Stimulated activated CD4-positive, alpha-beta T cell treated with anti-CD3 and anti-CD28 coated beads, TNF-alpha, amount 100 ng/mL, for 24 hours (primary cell): ENCODE measurements at places on chromosomes 7 and 10.

- no peak for DNase-seq
Measured at GRCh38 chr10:131074682-131075081, 236.8 kb downstream of the TCERG1L start.

GRCh38 chr7:20435305-20435704 is 104.6 kb downstream of the ITGB8 start:
- no peak for DNase-seq

DNA sequence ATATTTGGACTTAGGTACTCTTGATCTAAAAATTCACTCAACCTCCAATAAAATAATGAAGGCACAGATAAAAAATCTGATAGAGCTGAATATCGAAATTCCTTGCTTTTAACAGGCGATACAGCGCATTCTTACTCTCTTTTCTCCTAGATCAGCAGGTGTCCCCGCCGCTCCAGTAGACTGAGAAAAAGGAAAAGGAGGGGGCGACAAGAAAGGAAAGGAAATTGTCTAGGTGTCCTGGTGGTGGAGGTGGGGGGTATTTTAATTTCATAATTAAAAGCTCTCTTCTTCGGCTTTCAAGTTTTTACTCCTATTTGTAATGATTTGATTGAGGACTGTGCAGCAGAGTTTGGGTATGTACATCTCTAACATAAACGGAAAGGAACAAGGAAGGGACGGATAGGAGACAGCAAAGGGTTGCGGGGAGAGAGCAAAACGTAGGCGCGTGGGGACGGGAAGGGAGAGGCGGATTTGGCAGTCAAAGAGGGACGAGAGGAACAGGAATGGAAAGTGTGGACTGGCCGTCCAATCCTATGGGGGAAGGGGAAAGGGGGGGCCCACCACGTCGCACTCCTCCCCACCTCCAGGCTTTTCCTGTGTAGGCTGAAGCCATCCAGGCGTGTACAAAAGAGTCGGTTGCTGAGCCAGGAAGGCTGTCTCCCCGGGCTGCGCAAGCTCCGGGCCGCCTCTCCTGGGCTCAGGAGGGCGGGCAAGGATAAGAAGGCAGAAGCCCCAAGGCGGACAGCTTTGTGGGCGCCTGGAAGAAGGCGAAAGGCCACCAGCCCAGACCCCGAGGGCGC is 875 bp upstream of the HECTD2 start:
- DNase-seq: peak; percentile 25

DNA sequence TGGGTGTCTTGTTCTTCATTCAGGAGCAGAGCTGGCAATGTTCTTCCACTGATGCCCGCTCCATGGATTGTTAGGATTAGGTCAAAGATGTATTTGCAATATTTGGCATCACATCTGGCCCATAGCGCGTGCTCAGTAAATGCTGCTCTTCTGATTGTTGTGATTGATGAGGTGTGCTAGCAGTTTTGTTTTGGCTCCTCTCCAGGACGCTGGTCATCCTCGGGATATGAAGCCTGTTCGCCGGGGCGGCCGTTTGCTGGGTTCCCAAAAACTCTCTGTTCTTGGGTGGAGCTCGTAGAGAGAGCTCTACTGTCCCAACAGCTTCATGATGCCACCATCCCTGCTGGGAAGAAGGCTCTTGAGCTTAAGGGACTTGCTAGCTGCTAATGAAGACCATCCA is 96.9 kb downstream of the XRCC2 start:
- no peak for DNase-seq

- DNase-seq: no peak
Measured at GRCh38 chr10:50832171-50832751, 53.2 kb downstream of the A1CF start.

DNA sequence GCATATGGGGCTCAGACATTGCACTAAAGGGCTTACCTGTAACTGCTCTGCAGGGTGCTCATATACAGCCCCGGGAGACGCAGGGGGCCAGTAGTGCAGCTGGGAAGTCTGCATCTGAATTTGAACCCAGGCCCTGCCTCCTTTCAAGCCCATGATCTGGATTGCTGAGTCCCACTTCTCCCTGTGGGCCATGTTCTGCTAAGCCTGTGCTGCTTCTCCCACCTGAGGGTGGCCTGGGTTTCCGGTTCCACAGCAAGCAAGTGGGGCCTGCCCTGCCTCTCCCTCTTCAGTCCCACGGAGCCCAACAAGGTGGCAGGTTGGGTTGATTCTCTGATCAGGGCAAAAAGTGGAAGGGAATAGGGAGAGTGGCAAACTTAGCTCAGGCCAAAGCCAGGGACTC is 56.6 kb upstream of the GDF10 start:
- no peak for DNase-seq

GRCh38 chr10:73253225-73253555 is 746 bp upstream of the MRPS16 start:
- no peak for DNase-seq

DNA sequence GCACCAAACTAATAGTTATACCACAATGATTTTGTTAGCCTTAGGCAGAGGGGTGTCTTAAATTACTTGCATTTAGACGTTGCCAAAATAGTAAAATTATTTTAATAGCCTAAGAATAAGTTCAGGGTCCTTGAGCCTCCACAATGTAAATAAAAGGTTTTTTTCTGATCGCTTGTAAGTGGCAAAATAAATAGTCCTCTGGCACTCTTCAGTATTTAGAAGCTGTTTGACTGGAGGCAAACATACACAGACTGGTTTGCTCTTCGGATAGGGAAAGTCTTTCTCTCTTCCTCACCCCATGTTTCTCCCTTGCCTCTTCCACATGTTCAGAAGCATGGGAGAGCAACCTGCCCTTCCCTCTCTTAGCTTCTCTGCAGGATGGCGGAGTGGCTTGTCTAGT is 49.5 kb upstream of the FAM180A start:
- no peak for DNase-seq

DNA sequence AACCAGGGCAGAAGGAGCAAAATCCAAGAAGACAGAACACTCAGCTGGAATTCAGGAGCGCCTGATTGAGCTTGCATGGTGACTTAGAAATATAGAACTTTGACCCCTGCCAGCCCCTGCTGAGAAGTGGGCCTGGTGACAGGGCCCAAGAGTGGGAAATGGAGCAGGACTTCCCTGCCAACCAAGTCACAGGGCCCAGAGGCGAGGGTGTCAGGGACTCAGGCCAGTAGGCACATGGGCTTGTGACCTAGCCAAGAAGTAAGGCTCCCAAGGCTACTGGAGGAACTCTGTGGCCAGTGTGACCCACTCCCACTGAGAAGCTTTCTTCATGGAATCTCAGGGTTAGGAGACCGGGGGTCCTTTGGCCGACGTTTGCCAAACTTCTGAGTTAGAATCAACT is 31.9 kb downstream of the LRRC20 start:
- DNase-seq: no peak

DNA sequence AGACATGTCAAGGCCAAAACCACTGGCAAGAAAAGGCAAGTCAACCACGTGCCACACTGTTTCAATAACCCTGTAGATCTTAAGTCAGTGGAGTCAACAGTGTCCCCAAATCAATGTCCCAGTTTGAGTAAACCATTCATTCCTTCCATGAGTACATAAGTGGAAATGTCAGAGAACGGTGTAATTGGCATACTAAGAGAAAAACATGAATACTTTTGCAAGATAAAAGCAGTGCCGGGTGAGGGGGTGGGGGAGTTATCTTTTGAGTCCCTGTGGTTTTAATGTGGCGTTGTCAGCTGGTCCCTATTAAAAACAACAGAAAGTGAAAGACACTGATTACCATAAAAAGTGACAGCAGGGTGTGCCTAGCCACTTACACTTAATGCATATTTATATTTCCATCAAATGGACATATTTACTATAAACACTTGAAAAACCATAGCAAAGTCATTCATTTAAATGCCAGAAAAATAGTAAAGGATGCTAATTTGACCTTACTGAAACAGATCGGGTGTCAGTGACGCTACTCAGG is 37.8 kb downstream of the RSU1 start:
- peak; percentile 43 for DNase-seq

DNA sequence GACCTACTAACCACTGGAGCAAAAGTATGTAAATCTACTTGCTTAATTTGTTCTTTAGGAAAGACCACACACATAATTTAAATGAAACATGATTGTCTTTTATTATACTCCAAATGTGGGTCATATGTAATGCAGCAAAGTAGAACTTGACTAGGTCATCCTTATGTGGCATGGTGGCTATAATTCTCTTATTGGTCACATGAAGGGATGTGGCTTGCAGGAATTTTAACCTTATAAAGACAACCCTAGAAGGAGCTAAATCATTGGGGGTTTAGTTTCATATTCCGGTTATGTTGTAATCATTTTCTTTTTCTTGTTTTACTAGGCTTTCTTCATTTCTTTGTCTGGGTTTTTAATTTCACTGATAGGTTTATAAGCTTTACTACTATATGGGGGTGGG is 93.9 kb downstream of the SEPTIN7 start:
- DNase-seq: no peak

DNA sequence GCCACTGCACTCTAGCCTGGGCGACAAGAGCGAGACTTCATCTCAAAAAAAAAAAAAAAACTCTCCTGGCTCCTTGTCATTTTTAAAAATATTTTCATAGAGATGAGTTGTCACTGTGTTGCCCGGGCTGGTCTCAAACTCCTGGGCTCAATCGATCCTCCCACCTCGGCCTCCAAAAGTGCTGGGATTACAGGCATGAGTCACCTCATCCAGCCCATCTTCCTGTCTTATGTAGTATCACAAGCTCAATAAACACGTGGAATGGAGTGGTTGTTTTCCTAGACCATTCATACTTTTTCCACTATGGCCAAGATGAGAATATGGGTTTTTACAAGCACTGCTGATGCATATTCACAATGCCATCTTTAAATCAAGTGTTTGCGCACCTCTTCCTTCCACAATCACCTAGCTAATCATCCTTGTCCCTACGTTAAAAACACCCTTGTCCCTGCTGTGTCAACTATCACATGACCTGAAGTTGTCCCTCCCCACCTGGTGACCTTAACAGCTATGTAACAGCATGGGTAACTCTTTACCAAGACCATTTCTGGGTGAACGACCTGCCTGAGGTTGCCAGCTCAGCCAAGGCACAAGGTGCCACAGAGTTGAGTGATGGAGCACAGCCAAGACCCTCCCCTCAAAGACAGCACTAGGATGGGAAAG is 21.3 kb downstream of the DLG5 start:
- no peak for DNase-seq

GRCh38 chr10:29772403-29772802 is 137.6 kb upstream of the SVIL start:
- DNase-seq: no peak

DNA sequence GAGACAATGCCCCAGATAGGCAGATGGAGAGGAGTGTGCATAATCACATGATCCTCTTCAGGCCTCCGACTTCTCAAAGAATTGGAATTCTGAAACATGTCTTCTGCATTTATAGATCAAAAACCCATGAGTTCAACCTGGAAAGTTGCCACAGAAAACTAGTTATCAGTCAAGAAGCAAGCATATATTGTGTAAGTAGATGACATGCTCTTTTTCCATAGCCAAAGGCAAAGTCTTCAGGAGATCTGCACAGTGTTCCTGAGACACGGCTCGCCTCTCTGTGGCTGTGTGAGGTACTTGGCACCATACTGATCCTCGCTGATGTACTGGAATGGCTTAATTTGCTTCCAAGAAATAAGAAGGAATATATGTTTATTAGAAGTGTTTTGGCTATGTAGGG is 213.5 kb upstream of the MKI67 start:
- no peak for DNase-seq

DNA sequence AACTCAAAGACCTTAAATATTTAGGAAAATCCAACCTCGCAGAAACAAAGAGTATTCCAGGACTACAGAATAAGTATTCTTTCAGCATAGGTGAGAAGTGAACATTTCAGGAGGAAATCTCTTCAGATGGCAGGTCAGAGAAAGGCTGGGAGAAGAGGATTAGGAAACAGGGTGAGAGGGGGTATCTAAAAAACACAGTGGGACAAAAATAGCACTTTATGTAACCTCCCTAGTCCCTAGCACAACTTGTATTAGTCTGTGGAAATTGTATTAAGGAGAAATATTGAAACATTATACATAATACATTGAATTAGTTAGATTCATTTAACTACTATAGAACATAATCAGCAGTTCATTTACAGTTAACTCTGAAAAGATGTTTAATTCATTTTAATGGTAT is 192.3 kb downstream of the CACNB2 start:
- DNase-seq: no peak

GRCh38 chr10:48799341-48800006 is 114.8 kb downstream of the WDFY4 start:
- no peak for DNase-seq
